ENCODE measurements at places on chromosomes 1 and 21.
A peak's percentile ranks its signal among the peaks of the same experiment; 100 is the strongest.

DNA sequence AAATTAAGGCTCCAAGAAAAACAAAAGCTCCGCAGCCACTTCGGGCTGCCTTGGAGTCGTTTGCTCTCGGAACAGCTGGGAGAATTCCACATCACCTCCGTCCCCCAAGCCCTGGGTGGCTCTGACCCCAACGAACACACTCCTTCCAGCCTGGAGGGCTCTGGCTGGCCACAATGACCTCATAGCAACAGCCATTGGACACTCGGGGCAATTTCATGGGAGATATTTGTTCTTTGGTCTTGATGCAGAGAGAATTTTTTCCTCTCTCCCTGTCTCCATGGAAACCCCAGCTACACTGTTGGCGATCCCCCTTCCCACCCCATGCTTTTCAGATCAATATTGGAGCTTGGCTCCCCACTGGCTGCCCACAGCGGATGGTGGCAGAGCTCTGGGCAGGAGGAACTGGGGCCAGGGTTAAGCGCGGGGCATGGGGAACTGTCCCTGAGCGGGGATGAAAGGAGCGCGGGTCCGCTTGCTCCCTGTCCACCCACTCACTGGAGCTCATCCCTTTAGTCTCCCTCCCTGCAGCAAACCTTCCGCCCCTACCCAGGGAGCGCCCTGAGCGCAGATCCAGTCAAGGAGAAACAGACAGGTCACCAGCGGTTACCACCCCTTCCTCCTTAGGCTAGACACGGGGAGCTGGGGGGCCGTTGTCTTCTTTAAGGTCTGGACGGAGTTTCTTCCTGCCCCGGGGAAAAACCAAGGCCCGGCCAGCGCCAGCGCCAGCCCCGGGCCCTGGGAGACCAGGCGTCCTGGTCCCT lies 1.2 kb downstream of the WNT4 start:
- peak; percentile 10 for DNase-seq

DNA sequence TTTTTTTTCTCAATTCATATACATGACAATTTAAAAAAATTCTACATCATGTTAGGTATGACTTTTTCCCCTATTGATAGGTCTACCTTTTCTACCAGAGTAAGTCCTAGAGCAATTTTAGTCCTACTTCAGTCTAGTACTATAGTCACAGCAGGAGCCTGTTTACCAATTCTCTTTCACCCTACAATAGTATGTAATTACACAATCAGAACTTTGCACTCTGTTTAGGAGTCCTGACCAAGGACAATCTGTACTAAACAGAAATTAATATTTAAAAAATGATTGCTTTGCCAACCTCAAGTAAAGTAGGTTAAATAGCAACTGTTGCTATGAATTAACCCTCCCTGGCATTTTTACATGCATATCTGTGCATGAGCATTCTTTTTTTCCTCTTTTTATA lies 810 bp upstream of the CYP4A11 start:
- DNase-seq = no peak

DNA sequence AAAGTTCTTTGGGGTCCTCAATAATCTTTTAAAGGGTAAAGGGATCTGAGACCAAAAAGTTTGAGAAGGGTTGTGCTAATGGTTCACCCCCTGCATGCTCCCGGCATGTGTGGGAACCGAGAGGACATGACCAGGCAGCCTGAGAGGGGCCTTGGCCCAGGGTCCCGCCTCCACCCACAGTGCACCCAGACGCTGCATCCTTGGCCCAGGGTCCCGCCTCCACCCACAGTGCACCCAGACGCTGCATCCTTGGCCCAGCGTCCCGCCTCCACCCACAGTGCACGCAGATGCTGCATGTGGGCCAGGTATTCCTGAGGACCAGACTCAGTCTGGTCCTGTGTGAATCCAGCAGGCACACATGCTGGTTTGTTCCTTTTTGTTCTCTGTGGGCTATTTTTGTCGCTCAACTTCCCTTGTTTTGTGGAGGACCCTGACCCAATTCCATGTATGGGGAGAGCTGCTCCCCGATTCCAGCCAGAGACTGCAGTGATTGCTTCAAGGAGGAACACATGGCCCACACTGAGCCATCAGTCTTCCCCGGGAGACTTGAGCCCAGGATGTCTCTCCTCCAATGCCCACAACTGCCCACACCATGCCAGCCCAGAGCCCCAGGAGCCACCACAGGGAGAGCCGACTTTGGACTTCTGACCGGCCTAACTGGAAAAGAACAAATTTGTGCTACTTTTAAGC lies 3.5 kb downstream of the NPHP4 start:
- no peak for DNase-seq

DNA sequence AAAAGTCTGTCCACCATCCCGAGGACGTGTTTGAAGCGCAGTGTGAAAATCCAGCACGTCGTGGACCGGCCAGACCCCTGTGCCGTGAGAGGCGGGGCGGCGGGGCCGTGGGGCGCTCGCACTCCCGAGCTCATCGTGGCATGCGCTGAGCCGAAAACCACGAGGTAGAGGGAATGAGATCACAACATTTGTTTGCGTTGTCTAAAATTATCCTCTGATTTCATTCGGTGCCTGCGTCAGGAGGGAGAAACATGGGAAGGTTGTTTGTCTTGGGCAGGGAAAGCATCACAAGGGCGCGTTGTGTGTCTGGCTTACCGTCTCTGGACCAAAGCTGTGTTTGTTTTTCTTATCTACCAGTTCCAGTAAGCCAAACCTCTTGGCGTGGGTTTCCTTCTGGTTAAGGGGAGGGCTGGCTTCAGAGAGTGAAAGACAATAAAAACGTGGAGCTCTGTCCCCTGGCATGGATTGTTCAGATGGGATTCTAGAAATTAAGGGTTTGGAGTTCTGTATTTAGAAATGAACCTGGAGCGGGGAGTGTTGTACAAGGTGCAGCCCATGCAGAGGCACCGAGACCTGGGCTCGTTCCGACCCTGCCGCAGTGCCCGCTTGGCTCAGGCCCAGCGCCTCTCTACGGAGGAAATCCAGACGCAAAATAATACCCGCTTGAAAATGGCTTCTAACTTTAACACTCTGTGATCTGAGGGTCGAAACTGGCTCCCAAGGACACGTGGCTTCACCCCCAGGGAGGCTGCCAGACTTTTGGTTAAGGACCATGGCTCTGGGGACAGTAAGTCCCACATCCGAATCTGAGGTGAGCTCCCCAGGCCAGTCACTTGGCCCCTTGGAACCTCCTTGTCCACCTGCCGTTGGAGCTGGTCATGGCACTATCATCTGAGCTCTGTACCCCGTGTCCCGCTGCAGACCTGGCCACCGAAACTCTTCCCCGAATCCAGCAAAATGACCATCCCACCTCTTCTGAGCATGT lies 68.7 kb upstream of the FAM3B start:
- DNase-seq = no peak

GRCh38 chr1:26862781-26863684 lies at the start of gene SFN:
SFN (plus strand) TSS chr1:26863149; CDS start chr1:26863213, 64 bp downstream.
- no peak for DNase-seq

DNA sequence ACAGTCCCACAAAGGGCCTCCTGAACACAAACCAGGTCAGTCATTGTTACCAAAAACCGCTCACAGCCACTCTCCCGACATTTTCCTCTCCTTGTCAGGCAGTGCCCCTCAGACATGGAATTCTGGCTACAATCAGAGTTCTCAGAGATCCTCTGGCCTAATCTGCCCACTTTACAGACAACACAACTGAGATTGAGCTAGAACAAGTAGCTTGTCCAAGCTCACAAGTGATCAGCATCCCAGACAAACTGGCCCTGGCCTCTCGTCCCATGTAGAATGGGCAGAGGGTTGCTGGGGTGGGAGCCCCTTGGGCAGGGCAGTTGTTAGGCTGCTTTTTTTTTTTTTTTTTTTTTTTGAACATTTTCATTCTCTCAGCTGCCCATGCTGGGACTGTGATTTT lies 57.2 kb downstream of the KCNN3 start:
- DNase-seq = no peak

DNA sequence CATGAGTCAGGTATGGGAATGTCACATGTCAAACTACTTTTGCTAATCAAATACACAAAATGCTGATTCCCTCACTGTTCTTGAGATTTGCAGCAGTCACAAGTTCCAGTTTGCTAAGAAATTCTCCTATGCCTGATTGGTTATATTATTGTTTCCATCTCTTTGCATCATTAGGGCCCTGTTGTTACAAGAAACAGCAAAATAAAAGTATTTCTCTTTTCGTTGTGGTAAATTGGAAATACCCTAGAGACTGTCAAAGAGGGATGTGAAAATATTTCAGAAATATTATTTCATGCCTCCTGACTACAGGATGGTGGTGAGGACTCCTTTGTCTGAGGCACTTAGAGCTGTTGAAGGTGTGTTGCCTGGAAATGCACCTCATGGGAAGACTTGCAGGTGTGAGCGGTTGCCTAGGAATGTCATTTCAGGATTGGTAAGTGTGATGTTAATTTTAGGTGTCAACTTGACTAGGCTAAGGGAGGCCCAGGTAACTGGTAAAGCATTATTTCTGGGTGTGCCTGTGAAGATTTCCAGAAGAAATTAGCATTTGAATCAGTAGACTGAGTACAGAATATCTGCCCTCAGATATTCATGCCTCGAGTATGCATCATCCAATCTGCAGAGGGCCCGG lies 117.4 kb downstream of the ROR1 start:
- DNase-seq = no peak

- DNase-seq = no peak
These were observed 70.3 kb downstream of the SIM2 start for GRCh38 chr21:36769051-36769839.

DNA sequence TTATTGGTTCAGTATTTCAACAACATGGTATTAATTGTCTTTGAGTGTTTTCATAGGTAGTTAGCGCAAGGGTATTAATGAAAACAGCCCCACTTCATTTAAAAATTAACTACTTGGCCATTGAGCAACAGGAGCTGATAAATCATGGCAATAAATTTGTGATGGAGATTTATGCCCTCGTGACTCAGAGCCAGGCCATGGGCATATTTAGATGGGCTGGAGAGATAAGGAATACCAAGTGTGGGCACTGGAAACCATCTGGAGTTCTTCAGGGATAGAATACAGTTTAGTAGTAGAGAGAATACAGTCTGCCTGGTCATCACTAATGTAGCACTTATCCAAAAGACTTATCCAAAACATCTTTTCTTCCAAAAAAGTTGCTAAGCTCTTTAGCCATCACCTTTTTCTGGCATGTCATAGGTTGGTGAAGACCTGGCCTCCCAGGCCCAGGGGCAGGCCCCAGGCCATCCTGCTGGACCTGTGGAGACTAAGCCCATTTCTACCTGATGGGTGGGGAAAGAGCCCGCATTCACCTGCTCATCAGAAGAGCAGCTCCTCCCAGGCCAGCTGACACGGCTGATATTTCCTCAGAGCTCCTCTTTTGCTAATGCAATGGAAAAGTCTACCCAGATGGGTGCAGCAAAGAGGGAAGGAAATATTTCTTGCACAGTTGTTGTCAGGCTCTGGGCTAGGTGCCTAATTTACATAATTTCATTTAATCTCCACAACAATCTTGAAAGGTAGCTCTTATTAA lies 238.0 kb downstream of the TM2D1 start:
- DNase-seq = no peak

DNA sequence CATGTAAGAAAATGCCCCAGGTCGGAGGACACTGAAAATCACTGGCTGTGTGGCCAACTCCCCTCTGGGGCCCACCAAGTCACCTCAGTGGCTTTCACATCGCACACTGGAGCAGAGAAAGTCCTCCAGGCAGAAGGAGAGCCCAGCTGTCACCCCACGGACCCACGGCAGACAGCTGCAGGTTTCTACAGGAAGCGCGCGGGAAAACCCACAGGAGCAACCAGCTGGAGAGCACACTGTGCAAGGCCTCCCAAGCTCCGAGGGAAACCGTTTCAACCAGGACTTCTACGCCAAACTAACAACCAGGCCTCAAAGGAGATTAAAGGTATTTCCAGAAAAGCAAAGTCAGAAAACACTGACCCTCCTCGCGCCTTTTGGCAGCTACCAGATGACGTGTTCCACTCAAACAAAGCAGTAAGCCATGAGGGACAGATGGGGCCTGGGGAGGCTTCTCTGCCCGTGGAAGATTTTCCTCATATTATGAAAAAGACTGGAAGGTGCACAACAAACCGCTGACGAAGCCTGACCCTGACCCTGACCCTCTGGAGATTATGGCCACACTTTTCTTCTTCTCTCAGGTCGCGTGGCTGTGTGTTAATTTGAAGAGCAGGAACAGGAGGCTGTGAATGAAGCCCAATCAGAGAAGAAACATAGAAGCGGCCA lies 21.0 kb downstream of the WDR4 start:
- DNase-seq = peak; percentile 65

DNA sequence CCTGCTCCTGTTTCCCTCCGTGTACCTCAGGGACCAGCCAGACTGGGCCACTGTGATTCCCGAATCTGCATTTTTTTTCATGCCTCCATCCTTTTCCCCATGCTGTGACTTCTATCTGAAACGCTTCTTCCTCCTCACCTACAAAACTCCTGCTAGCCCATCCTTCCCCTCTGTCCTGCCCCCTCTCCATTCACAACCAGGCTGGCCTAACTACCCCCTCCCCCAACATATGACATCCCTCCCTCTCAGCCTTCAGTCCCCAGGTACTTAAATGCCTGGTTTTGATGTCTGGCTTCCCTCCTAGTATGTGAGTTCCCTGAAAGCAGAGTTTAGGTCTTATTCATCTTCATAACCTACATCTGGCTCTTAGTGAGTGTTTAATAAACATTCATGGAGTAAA lies 82.7 kb downstream of the TAS1R2 start:
- DNase-seq = no peak

DNA sequence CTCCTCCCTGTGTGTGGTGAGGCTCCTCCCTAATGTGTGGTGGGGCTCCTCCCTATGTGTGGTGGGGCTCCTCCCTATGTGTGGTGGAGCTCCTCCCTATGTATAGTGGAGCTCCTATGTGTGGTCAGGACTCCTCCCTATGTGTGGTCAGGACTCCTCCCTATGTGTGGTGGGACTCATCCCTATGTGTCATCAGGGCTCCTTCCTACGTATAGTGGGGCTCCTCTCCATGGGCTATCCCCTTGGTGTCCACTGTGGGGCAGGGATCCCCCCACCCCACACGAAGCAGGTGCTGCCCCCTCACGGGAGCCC lies 29.6 kb downstream of the PRSS38 start:
- no peak for DNase-seq

DNA sequence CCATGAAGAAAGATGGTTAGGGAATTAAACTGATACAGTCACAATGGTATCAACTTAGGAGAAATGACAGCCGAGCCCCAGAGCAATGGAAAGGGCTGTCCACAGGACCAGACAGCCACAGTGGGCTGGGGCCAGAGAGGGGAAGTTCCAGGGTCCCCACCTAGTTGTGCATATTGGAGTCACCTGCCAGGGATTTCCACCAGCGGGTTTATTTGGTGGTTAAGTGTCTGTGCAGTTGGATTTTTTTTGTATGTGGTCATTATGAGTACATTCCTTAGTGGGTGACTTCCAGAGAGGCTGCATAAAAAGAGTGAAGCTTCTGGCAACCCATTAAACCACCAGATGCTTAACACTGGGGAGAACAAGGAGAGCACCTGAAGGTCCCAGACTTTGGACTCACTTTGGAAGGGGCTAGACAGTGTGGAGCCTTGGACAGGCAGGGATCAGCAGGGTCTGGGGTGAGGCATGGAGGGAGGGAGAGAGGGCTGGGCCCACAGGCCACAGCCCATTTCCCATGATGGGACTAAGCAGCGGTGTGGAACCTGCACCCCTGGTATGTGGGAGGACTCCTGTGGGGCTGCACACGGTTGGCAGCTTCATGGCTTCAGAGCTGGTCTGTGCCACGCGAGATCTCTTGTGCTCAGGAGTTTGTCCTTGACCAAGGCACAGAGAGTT lies 7.8 kb upstream of the PTTG1IP start:
- no peak for DNase-seq

All from NCI-H524 (cell line).